ENCODE measurements at places on chromosomes 7 and 10.

DNA sequence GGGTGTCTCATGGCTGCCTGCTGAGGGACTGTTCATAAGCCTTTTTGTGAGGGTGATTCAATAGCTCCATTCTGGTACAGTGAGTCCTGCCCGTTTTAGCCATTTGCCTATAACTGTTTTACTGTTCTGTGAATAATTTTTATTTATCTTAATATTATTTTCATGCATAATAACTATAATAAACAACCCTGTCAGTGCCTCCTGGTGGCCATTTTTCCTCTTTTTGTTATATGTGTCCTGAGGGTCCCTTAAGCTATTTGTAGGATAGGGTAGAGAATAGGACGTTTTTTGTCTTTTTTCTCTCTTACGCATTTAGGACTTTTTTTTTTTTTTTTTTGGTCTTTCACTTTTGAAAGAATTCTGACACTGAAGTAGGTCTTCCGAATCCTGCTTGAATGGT is 2.9 kb downstream of the C1QL3 start:
- no peak for DNase-seq

GRCh38 chr7:133854739-133855138 is 272.4 kb upstream of the LRGUK start:
- DNase-seq: no peak

DNA sequence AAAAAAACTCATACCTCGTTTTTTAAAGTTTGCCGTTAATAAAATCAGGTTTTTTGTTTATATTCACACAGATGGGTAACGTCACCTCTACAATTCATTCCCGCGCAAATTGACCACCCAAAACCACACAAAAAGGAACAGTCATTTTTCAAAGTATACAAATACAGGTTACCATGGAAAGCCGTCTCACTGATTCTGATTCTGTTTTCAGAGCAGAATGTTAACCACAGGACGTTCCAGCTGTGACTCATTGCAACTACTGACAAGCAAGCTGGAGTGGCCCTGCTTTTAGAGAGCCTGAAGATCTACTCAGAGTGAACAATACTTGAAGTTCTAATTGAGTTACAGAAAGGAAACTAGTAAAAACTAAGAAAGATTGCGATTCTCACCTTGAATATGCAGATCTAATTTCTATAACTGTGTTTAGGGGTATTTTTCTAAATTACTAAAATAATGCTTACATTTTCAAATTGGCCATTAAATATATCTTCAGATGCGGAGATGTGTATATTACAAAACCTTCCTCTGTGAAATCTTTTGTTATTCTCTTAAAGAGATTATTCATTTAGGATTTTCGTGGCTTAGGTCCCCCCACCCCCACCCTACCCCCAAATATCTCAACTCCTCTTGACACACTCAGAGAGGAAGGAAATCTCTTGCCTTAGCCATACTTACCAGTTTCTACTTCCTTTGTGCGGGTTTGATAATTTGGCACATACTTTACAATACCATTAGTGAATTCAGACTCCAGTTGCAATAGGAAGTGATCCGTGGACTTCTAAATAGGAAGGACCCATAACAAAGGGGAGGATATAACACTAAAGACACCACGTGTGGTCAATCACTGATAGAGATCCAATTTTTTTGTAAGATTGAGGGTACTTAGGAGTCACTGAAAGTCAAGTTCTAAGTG is 106.0 kb downstream of the CUBN start:
- peak; percentile 65 for DNase-seq

DNA sequence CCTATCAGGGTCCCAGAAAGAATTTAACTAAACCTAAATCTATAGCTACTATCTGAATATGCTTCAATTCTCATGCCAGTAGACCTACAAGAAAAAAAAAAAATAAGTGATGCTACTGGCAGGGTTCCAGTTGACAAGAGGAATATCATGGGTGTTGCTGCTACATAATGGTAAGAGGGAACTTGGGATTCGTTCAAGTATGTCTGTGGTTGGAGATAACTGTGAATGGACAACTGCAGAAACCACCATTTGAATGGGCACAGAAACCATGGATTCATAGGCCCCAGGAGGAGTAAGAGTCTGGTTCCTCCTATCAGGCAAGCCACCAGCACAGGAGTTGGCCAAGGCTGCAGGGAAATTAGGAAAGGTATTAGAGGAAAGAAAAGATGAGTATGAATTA is 287.6 kb upstream of the HGF start:
- DNase-seq: no peak

GRCh38 chr7:93851536-93851935 is 39.0 kb downstream of the TFPI2 start:
- DNase-seq: no peak

- DNase-seq: no peak
Observed at GRCh38 chr7:46776790-46777189, 805.1 kb downstream of the TNS3 start.

DNA sequence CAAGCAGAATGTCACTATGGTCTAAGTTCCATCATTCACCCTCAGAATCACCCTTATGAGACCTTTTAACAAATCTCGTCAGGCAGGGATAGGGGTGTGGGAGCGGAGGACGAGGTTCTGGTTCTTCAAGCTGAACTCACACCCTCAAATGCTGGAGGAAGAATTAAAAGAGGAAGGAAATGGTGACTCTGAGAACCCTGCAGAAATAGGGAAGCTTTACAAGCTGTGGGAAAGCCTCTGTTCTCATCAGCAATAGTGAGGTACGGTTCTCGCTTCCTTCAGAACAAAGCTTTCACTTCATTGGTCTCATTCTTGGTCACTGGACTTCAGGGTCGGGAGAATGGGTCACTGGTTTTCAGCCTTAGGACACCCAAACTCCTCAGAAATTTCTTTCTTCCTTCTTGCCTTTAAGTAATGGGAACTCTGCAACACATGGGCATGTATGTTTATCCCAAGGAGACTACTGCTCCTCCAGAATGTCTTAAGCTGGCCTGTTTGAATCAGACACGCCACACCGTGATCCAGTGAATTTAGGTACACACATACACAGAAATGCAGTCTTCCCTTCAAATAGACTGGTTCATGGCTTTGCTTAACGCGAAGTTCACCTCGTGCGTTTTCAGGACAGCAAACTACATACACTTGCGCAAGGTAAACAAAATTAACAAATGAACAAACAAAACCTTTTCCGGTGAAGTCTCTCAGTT is 226.0 kb downstream of the SFMBT2 start:
- DNase-seq: no peak

DNA sequence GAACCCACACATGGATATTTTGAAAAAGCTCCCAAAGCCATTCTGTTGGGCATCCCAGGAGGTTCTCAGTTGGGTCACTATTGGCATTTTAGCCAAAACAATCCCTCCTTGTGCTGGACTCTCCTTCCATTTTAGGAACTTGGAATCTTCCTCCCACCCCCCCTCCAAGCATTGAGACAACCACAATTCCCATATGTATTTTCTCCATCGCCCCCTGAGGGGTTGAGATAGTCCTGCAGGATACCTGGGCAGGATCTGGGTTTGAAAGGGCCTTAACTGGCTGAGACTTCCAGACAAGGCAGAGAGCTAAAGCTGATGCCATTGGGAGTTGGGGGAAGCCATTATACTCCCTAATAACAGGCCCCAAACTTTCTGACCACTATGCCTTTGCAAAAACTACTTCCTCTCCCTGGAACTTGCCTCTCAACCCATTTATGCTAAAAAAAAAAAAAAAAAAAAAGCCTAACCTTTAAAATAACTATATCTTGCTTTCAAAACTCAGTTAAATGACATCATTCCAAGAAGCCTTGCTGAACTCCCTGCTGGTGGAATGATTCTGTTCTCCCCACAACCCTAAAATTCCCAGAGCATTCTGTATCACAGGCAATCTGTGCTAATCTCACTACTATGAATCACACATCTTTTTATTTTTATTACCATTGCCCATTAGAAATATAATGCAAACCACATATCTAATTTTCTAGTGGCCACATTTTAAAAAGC is 77.5 kb upstream of the PDE1C start:
- no peak for DNase-seq

DNA sequence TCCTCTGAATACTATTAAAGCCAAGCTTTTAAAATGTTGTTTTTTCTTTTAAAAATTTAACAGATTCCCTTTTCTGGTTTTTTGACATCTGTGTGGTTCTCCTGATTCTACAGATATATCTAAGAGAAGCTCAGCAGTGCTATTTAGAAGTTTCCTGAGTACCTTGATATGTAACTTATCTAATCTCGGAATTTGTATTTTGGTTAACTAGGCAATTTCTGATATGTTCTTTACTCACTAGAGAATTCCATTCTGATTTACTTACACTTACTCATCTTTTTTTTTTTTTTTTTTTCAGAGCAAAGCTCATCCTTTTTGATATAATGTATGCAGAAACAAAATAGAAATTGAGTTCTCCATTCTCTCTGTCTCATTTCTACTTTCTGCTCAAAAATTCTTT is 63.8 kb downstream of the PALS2 start:
- DNase-seq: no peak

- DNase-seq: peak; percentile 22
Observed at GRCh38 chr7:142482891-142483658, 225.2 kb upstream of the PRSS58 start.

- no peak for DNase-seq
Observed at GRCh38 chr7:50838675-50839377, 56.1 kb upstream of the GRB10 start.

GRCh38 chr10:69223028-69223342 is 2.9 kb downstream of the HKDC1 start:
- no peak for DNase-seq

DNA sequence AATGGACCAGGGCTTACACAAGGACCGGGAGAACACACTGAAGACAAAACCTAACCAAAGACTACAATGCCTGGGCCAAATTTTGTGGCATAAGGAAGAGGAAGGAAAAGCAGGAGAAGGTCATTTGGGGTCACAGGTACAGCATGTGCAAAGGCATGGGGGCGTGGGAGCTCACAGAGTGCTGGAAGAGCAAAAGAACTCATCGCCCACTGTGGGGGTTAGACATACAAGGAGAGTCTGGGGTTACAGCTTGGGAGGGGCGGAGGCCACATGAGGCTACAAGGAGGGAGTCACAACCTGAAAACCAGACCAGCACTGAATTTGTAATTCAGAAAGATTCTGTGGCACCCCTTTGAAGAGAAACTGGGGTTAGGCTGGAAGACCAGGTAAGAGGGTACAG is 9.7 kb downstream of the PUS7 start:
- DNase-seq: no peak

GRCh38 chr7:23894892-23895569 is 185.0 kb downstream of the STK31 start:
- no peak for DNase-seq

GRCh38 chr7:126411032-126411820 is 841.5 kb downstream of the GRM8 start:
- DNase-seq: no peak

- DNase-seq: no peak
Observed at GRCh38 chr10:48502791-48503190, 102.1 kb downstream of the ARHGAP22 start.

DNA sequence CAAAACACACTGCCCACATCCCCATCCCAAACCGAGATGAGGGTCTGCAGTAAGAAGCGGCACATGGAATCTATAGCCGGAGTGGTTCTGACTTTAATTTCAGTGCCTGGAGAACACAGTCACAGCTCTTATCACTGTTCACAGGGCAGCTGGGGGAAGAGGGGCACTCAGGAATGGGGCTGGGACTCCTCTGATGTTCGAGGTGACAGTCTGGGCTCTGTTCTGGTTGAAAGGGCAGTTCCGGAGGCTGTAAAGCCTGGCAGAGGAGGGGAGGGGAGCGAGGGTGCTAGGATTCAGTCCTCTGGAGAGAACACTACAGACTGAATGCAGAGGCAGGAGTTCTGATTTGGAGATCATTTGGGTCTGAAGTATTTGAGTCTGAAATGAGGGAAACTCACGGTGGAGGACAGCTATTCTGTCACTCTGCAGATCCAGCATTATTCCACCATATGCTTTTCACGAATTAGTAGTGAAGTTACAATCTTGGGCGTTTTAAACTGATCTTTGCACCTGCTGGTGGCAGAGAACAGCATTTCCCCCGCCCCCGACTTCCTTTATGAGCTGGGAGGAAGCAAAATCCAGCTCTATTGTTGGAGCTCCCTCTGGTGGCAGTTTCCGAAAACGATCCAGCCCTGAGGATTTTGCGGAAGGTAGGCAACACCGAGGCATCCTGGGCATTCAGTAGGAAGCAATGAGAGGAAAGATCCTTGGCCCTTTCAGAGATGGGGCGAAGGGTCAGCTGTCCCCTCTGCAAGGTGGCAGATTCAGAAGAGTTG is 22.7 kb upstream of the KCNK18 start:
- DNase-seq: peak; percentile 80

DNA sequence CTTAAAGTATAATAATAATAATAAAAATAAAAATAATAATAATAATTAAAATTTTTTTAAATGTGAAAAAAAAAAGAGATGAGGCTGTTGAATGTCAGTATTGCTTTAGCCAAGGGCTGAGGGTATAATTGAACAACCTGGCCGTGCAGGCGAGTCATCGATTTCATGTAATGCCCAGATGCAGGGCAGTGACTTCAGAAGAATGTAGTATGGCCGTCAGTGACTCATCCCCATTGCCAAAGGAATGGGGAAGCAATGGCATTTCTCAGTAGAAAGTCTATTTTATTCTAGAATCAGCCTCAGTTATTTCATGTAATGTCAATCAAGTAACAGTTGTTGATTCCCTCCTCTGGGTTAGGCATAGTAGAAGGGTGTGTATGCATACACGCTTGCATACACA is 516.4 kb downstream of the GLRX3 start:
- DNase-seq: no peak

DNA sequence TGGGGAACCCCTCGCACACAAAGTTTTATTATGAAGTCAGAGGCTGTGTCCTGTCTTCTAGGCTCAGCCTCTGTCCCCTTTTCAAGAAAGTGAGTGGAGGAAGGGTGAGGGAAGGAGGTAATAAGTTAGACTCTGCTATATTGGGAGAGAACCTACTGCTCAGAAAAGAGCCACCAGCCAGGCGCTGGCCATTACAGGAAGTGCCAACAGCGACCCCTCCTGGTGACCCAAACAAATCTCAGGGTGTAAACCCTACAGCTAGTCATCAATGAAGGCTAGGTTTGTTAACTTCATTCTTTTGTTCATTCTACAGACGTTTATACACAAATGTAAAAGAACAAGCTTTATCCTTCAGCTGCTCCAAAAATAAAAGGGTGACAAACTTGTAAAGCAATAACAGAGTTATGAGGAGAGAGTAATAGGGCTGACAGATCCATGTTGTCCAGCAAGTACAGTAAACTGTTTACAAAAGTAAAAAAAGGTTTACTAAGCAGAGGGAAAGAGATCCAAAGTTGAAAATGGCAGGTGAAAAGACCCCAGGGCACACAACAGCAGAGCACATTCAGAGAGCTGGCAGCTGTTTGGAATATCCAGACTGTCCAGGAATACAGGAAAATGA is 82.7 kb downstream of the FAM204A start:
- DNase-seq: no peak
